ENCODE measurements at places on chromosomes 2 and 18.

- no peak for DNase-seq
Measured at GRCh38 chr2:118050386-118050785, 36.5 kb upstream of the CCDC93 start.

DNA sequence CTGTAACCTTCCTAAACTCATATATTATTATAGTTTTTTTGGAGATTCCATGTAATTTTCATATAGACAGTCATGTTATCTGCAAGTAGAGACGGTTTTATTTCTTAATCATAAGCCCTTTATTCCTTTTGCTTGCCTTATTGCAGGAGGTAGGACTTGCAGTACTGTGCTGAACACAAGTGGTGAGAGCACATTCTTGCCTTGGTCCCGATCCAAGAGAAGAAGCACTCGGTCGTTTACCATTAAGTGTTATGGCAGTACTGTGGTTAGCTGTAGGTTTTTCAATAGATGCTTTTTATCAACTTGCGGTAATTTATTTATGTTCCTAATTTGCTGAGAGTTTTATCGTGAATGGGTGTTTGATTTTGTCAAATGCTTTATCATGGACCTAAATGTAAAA, 305.7 kb downstream of the DYSF start:
- DNase-seq: no peak

GRCh38 chr2:30332791-30333453, 101.6 kb downstream of the LBH start:
- DNase-seq: no peak

GRCh38 chr18:26312199-26312598, 86.0 kb downstream of the TAF4B start:
- DNase-seq: no peak

- DNase-seq: no peak
Measured at GRCh38 chr2:26740890-26741302, 23.2 kb upstream of the SLC35F6 start.

DNA sequence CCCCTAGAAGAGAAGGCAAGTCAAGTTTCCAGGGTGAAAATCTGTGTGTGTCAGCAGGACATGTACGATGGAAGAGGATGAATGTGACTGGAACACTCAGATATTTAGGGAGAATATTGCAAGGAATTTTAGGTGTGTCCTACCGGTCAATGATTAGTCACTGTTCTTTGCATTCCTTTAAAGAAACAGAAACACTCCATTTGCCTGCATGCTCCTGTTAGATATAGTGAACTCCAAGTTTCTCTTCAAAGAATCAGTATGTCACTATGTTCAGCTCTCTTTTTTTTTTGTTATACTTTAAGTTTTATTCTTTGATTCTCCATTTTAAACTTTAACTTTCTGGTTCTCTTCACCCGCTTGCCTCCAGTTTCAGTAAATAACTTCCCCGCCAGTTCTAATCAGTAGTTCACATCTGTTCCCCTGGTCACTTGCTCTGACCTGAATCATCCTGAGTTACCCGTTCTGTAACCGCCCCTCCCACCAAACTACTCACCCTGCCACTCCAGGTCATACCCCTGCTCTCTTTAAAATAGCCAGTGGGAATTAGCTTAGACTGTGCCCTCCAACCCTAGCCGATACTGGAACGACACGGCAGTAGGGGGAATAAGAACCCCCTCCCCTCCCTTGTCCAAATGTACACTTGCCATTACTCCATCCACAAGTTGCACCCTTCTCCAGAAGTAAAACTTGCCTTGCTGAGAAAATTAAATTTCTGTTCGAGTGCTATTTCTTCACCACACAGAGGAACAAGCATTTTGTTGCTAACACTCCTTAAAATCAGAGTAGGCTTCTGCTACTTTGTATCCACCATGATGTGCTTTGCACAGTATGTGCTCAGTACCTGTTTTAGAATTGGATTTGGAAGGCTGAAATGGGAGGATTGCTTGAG, 268.4 kb downstream of the METTL4 start:
- peak; percentile 40 for DNase-seq

- DNase-seq: no peak
Measured at GRCh38 chr2:215105607-215106354, 32.6 kb downstream of the ABCA12 start.

DNA sequence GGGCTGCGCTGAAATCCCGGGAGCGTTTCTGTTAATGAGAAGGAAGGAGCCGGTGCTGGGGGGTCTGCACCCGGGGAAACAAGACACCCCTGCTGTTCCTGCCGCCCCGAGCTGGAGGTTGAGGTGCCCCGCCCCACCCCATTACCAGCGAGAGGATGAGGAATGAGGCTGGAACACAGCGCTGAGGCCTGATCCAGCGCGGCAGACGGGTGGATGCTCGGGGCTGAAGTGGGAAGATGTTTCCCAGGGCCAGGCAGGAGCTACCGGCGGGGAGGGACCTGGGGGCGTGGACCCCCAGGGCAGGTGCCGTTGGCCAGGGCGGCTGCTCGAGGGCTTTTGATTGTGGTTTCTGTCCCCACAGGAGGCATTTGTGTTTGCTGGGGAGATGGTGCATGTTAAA, 134.3 kb upstream of the CTDP1 start:
- no peak for DNase-seq

GRCh38 chr2:47323009-47323821, 79.7 kb upstream of the MSH2 start:
- peak; percentile 82 for DNase-seq

GRCh38 chr2:72920318-72921087, 3.2 kb downstream of the EMX1 start:
- no peak for DNase-seq

- DNase-seq: peak; percentile 44
Measured at GRCh38 chr2:43676322-43677050, at the start of gene C1GALT1C1L. Gene C1GALT1C1L (minus strand): TSS chr2:43676429. CDS start chr2:43676322, 107 bp downstream.

- DNase-seq: no peak
Measured at GRCh38 chr2:174573621-174574081, 24.0 kb downstream of the WIPF1 start.

DNA sequence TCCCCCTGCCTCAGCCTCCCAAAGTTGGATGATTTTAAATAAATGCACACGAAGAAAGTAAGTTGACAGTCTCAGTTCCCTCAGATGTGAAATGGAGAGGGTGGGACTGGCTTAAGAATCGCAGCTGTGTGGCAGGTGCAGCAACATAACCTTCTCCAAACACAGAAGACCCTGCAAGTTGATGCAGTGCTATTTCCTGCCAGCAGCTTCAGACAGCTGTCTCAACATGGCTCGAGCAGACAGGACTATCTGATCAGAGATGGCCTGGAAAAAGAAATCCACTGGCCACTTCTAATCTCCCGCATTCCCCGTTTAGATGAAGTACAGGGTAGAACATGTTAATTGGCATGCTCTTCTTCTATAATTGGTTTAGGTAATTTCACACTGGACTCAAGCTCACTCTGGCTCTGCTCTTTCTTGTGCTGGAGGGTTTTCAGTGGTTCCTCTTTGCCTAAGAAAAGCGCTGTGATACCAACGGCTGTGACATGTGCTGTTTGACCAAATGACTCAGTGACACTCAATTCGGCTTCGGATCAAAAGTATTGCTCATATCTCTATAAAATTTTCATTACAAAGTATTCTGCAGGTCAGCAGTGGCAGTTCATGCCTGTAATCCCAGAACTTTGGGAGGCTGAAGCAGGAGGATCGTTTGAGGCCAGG, 40.2 kb downstream of the MYOM1 start:
- no peak for DNase-seq

DNA sequence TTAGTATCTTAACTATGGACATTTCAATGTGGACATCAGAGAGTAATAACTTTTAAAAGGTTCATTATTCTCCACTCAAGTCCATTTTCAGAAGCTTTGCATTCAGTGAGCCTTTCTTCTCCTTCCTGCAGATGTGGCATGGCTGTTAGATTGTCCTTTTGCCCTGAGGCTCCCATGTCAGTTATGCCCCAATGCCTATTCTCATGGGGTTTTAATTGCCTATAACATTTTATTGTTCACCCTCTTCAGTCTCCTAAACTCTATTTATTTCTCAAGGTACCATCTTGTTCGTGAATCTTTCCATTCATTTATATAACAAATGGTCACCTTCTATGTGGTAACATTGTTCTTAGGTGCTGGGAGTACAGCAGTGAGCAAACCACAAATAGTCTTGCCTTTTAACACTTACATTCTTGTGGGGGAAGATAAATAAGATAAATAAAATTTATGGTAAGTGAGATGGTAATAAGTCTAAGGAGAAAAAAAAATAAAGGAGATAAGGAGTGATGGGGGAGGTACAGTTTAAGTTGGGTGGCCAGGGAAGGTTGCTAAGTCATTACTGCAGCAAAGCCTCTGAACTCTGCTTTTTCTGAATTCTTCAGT, 277.9 kb upstream of the SIX3 start:
- no peak for DNase-seq

DNA sequence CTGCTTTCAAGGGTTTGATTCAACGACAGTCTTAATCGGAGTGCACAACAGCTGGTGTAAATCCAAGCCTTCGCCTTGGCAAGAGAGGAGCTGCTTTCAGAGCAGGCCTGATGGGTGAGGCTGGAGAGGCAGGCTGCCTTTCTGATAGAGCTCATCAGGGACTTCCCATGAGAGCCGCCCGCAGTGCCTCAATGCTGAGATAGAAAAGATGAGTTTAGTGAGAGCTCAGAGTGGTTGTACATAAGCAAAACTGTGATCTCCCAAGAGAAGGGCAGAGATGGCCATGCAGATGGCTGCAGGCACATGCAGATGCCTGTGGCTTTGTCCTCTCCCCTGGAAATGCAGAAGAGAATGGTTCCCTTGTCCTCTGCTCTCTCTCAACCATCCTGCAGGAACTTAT, 122.1 kb downstream of the ARL4C start:
- DNase-seq: no peak

DNA sequence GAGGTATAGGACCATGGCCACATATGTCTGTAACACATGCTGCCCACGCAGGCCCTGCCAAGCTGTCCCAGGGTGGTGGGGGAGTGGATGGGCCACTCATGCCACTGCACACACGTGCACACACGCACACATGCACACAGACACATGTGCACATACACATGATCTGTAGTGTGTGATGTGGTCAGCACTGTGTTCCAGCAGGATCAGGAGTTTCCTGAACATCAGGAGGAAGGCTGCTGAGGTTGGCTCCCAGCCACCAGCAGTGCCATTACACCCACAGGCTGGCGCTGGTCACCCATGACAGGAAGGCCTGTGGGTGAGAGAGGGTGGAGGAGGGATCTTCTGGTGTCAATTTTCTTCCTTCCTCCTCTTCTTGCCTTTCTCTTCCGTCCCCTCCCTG, 44.7 kb downstream of the POMC start:
- DNase-seq: no peak

- no peak for DNase-seq
Measured at GRCh38 chr18:58896268-58896667, 31.6 kb downstream of the ZNF532 start.

GRCh38 chr2:11919953-11920352, 173.5 kb downstream of the LPIN1 start:
- no peak for DNase-seq

- DNase-seq: no peak
Measured at GRCh38 chr2:18611604-18612003, 22.2 kb upstream of the NT5C1B start.

GRCh38 chr2:88855620-88856408, 164.3 kb downstream of the RPIA start:
- DNase-seq: no peak

GRCh38 chr2:26448651-26449050, 29.3 kb downstream of the OTOF start:
- no peak for DNase-seq

- DNase-seq: no peak
Measured at GRCh38 chr18:31042084-31042405, 497 bp downstream of the DSC3 start.
